ENCODE measurements at places on chromosomes 2 and 18.

DNA sequence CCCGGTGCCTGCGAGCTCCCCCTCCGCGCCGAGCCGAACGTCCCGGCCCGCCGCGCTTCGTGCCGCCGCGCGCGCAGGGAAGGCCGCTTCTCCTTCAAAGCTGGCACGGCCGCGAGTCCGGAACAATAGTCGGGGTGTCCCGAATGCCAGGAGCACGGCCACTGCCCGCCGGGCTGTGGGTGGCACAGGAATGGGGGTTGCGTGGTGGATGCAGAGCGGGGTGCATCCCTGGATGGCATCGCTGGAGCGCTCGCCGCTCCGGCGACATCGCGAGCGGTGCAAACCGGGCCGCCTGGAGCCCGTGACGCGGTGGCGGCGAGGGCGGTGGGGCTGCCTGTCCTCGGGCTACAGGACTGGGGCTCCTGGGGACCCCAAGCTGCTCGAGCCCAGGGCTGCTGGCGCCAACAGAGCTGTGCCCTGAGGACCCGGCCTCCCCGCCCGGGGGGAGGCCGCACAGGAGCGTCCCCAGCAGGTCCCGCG is 1.1 kb upstream of the SATB2 start:
- DNase-seq = peak; percentile 45

GRCh38 chr2:28546242-28546641 is 50.4 kb downstream of the PLB1 start:
- DNase-seq = no peak

DNA sequence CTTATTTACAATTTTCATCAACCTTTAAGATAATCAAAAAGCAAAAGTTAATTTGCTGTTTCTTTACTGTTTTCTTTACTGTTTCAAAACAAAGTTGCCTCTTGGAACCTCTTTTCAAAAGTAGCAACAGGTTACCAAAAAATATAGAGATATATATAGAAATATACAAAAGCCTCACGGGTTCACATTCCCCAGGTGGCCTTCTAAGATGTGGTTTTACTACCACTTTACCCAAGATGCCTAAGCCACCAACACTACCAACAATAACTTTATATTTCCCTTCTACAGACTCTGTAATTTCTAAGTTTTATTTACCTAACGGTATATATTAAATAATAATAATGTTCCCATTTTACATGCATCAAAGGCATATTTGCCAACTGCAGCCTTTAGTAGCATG is 4.9 kb downstream of the CYB5A start:
- DNase-seq = no peak

DNA sequence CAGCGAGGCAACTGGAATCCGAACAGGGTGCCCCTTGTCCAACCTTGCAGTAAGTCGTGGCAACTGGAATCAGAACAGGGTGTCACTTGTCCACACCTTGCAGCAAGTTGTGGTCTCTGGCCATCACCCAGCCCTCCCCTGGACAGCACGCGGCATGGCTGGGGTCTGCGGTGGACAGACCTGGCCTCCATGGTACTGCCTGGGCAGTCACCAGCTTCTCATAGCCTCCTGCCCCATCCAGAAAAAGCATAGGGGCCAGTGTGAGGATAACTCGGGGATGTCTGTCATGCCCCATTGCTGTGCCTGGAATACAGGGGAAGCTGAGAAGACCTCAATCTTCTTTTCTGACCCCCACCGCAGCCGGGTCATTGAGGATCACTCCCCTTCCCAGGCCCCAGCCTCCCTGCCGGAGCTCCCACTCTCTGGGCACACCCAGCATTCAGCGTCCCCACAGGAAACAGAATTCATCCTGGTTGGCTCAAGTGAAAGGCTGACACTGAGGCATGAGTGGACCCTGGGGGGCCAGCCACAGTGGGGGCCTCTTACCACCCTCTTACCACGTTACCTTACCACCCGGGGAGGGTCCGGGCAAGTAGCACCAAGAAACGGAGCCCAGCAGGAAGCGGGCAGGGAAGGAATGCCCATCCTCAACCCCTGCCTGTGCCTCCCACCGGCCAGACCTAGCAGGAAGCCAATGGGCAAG is 68.0 kb upstream of the RAB6C start:
- DNase-seq = no peak

GRCh38 chr18:33830213-33830612 is 252.2 kb downstream of the ASXL3 start:
- no peak for DNase-seq

DNA sequence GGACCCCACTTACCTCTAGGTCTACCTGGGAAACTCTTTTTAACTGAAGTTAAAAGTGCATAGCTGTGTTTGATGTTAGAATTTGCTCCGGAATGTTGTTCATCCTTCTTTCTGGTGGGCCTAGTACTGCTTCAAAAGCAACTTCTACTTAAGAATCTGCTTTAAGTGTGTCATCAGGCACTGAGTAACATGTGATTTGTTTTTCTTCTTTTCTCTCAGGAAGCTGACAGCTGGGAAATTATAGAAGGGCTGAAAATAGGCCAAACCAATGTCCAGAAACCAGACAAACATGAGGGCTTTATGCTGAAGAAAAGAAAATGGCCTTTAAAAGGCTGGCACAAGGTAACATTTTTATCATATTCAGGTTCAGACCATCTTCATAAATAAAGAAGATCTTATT is 122.9 kb downstream of the PRKRA start:
- DNase-seq = no peak

DNA sequence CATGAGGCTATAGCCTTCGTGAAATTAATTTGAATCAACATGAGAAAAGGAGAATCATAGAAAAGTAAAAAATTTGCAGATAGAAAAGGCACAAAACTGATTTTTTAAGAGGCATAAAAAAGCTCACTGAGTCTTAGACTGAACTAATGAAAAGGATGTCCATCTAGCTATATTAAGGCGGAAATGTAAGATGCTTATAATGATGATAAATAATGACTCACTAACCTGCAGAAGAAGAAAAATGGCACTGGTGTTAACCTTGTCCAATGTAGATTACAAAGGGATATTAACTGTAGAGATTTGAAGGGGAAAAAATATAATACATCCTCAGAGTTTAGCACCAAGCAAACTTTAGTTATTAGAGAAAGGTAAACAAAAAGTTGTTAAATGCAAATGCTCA is 1098.0 kb upstream of the DDX18 start:
- no peak for DNase-seq

DNA sequence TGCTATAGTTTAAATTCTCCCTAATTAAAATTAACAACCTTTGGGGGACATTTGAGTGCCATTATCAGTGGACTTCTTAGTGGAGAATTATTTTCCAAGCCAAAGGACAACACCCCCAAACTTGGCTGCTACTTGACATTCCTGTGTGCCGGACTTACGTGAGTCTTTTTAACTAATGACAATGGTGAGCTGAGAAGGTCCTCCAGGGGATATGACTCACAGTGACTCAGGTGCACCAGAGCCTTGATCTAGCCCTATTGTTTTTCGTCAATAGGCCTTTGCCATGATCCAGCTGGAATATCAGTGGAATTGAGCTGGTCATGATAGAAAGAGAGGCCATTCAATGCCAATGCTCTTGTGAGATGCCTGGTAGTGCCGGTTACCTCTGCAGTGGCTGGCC is 118.1 kb upstream of the CXCR4 start:
- no peak for DNase-seq

- no peak for DNase-seq
These were observed 76.9 kb downstream of the AOX1 start for GRCh38 chr2:200662727-200663126.

- no peak for DNase-seq
These were observed 430 bp upstream of the CHMP1B start for GRCh38 chr18:11850821-11851145.

DNA sequence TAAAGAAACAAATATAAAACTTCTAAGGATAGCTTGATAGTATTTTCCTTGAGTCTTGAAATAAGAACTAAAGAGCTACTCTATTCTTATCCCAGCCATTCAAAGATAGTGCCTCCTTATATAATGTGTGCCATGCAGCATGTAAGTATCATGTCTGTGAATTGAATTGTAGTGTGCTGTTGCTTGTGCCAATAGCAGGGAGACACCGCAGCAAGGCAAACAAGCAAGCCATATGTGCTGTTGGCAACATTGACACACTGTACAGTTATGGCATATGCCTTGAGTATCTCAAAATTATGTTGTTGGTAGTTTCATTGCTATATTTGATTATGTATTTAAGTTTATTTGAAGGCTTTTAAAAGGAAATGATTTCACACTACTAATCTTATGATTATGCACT is 58.2 kb downstream of the ERBB4 start:
- DNase-seq = no peak

DNA sequence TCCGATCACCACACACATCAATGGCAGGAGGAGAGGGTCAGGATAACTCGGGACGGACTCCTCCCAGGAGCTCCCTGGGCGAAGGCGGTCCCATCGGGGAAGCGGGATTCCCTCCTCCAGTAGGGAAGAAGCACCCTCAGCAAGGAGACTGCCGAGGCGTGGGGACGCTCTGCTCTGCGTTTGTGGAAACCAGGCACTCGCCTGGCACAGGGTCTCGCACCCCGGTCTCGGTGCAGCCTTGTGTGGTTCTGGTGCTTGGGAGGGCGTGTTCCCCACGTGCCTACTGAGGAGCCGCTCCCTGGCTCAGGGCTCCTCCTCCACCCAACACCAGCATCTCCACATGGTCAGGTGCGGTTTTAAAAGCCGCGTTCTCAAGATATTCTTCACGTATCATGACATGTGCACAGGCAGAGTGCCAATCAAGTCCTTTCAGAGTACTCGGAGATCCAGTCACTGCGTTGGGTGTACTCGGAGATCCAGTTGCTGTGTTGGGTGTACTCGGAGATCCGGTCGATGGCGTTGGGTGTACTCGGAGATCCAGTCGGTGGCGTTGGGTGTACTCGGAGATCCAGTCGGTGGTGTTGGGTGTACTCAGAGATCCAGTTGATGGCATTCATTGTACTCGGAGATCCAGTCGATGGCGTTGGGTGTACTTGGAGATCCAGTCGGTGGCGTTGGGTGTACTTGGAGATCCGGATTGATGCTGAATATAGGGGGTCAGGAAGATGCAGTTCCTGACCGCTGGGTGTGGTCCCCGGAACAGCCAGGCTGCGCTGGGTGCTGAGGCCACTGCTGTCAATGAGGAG is 117.5 kb downstream of the RTP5 start:
- DNase-seq = peak; percentile 15

DNA sequence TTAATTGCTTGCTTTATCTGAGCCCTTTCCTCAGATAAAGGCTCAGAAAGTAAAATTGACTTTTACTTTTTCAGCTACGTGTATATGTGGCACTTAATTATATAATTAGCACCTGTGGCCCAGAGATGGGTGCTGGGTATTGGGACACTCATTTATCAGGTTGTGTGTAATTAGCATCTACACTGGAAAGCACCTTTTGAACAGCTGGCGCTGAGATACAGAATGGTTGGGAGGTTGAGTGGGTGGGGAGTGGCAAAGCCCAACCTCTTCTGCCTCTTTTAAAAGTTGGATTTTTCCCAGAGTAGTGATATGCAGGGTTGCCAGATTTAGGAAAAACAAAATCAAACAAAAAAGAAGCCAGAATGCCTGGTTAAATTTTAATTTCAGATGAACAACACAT is 23.9 kb downstream of the SPTBN1 start:
- no peak for DNase-seq

- no peak for DNase-seq
These were observed 112.5 kb downstream of the SLC4A3 start for GRCh38 chr2:219739866-219740440.

GRCh38 chr2:219249203-219249980 is 3.7 kb upstream of the TUBA4B start:
- DNase-seq = peak; percentile 37

- no peak for DNase-seq
These were observed 68.1 kb downstream of the C1D start for GRCh38 chr2:67994716-67995115.

DNA sequence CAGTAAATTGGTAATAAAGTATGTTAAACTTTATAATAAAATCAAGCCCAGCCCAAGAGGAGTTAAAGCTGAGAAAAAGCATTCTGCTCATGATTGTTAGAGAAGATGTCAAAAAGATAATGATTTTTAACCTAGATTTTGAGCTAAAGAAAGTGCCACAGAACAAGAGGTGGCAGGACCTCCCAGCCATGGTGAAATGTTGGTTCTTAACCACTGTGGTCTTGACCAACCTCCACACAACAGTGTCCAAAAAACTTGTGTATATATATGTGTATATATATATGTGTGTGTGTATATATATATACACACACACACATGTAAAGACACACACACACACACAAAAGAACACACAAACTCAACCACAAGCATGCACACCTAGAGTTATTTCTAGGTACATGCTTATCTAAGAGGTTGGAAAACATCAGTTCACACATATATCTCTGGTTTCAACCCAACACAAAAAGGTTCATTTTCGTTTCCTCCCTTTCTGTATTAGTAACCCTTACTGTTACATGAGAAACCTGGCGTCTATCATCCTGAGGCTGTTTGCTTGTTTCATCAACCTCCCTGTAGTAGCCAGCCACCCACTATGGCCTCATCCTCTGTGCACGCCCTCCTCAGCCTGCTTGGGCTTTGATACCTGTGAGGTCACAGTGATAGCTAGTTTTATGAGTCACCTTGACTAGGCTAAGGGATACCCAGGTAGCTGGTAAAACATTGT is 631.8 kb upstream of the ID2 start:
- peak; percentile 63 for DNase-seq

DNA sequence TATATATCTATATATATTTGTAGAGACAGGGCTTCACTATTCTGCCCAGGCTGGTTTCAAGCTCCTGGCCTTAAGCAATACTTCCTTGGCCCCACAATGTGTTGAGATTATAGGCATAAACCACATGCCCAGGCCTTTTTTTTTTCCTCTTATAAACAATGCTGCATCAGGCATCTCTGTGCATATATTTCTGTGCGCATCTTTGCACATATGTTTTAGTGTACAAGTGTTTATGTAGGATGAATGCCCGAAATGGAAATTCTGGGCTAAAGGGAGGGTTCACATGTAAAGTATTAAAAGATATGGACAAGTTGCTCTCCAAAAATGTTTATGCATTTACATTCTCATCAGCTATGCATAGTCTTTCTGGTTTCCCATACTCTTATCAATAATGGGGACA is 183.2 kb upstream of the SPRED2 start:
- no peak for DNase-seq

DNA sequence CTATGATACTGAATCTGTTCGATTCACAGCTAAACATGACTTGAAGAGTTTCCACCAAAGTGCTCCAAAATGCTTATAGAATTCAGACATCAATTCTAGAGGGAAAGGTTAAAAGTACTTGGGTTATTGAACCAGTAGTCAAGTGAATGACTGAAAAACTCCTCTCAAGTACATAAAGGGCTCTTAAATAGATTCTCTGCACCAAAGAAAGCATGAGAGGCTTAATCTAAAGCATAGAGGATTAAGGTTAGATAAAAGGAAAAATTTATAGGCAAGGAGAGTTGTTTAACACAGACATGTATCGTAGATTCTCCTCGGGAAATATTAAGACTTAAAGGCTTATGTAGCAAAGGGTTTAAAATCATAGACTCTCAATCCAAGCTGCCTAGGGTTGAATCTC is 701.4 kb downstream of the ERBB4 start:
- no peak for DNase-seq

- no peak for DNase-seq
These were observed 13.1 kb upstream of the CETN1 start for GRCh38 chr18:567122-567521.

- no peak for DNase-seq
These were observed 63.3 kb downstream of the MAP3K20 start for GRCh38 chr2:173138962-173139361.

GRCh38 chr2:42756150-42756775 is 7.7 kb downstream of the OXER1 start:
- DNase-seq = no peak

Data from stimulated activated CD4-positive, alpha-beta T cell treated with anti-CD3 and anti-CD28 coated beads, Interleukin-2, amount 100 ng/mL, for 24 hours (primary cell).